ENCODE measurements at places on chromosomes 3 and 15. TPM values are rescaled to one million over a fixed set of nuclear protein-coding genes. Genes with fewer than 3 reads are reported as not detected.

The CNTN4 gene
- total RNA-seq: 35.2 TPM

The CHAC1 gene
- total RNA-seq: 22.1 TPM

- DNase-seq: no peak
- no peaks in the 10 kb centered on the region for H3K27me3 ChIP-seq
- no peaks in the 10 kb centered on the region for H3K4me1 ChIP-seq
- no peak overlapping the region for H3K27ac ChIP-seq
- H3K36me3 ChIP-seq: no peaks in the 10 kb centered on the region
Observed at GRCh38 chr3:182094321-182094720, 382.6 kb downstream of the SOX2 start.

- H3K27ac ChIP-seq: no peak overlapping the region
- no peaks in the 10 kb centered on the region for H3K36me3 ChIP-seq
- H3K4me1 ChIP-seq: no peaks in the 10 kb centered on the region
- DNase-seq: no peak
- H3K27me3 ChIP-seq: no peaks in the 10 kb centered on the region
Observed at GRCh38 chr3:165159760-165160421, 36.3 kb downstream of the SLITRK3 start.

GRCh38 chr3:23804441-23805209 lies 1.1 kb upstream of the UBE2E1 start:
- H3K4me1 ChIP-seq: peaks cover 27% of the 10 kb centered on the region
- H3K27ac ChIP-seq: no peak overlapping the region
- DNase-seq: peak; percentile 37

- no peaks in the 10 kb centered on the region for H3K36me3 ChIP-seq
- no peak overlapping the region for H3K27ac ChIP-seq
- no peak overlapping the region for H3K4me3 ChIP-seq
- H3K4me1 ChIP-seq: peaks cover 17% of the 10 kb centered on the region
- no peak for DNase-seq
Observed at GRCh38 chr3:42182555-42182954, 83.4 kb downstream of the CCK start.

All from hepatocyte (in vitro differentiated cells).